Small intestine (tissue), 16 donors: ENCODE measurements at places on chromosomes 7 and 10. TPM values are rescaled to one million over a fixed set of nuclear protein-coding genes. Genes with fewer than 3 reads are reported as not detected.

The PON3 gene
- polyA plus RNA-seq, result 2.4 TPM

- H3K36me3 ChIP-seq, result no peaks in the 10 kb centered on the region
- no peak overlapping the region for H3K27ac ChIP-seq
- H3K4me3 ChIP-seq, result peak overlapping the region; percentile 11
- H3K4me1 ChIP-seq, result peaks cover 5% of the 10 kb centered on the region
- DNase-seq, result peak; percentile 23
- H3K27me3 ChIP-seq, result peaks cover 15% of the 10 kb centered on the region
Observed at GRCh38 chr7:122304996-122305421, 459 bp upstream of the FEZF1 start.

- H3K4me3 ChIP-seq, result no peak overlapping the region
- peak; percentile 81 for DNase-seq
- H3K36me3 ChIP-seq, result no peaks in the 10 kb centered on the region
- no peaks in the 10 kb centered on the region for H3K27me3 ChIP-seq
Observed at GRCh38 chr7:23570592-23571200, 26.5 kb upstream of the CCDC126 start.

DNA sequence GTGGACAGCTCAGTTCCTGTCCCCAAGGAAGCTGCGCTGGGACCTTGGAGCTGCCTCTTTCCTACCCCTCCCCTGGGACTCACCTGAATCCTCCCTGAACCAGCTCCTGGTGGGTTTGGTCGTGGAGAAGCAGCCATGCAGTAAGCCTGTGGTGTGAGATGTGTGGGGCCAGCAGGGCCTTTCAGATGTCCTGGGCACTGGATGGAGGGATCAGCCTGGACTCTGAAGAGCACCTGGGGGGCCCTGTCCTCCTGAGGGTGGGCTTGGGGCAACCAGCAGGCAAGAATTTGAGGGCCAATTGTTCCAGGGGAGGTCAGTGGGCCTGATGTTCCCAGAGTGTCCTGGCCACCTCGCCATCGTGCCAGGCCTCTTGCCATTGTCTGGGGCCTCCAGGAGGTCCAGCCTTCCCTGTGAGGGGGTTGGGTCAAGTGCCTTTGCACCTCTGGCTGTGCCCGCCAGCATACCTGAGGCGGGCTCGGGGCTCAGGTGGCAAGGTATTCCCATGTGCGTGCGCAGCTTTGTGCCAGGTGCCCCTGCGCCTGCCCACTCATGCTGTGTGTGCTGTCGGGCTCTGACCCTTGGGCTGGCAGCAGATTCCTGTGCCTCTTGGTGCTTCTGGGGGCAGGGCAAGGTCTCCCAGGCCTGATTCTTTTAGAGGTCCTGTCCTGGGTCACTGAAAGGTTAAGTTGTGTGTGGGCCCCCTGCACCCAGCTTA lies 7.3 kb downstream of the TRIM8 start:
- H3K27me3 ChIP-seq, result no peaks in the 10 kb centered on the region
- peaks cover 56% of the 10 kb centered on the region for H3K4me1 ChIP-seq
- no peak for DNase-seq
- H3K36me3 ChIP-seq, result peaks cover 97% of the 10 kb centered on the region

- no peaks in the 10 kb centered on the region for H3K27me3 ChIP-seq
- H3K4me1 ChIP-seq, result no peaks in the 10 kb centered on the region
- H3K4me3 ChIP-seq, result no peak overlapping the region
- H3K36me3 ChIP-seq, result no peaks in the 10 kb centered on the region
- no peak overlapping the region for H3K27ac ChIP-seq
Observed at GRCh38 chr7:130950741-130951140, 216.7 kb upstream of the KLF14 start.

- H3K36me3 ChIP-seq, result no peaks in the 10 kb centered on the region
- no peak for DNase-seq
- H3K27ac ChIP-seq, result no peak overlapping the region
Observed at GRCh38 chr7:55570218-55570873, 2.0 kb downstream of the VOPP1 start.
